Placental pericyte (primary cell): ENCODE measurements at places on chromosomes 4 and X. TPM values are rescaled to one million over a fixed set of nuclear protein-coding genes. Genes with fewer than 3 reads are reported as not detected.

The HAUS7 gene
- total RNA-seq, result 8.8 and 26.8 TPM in 2 replicates

The FAM47E gene
- not detected in 2 replicates for total RNA-seq

The EGF gene
- total RNA-seq, result 0.22 and 1.6 TPM in 2 replicates

The CDS1 gene
- under 0.01 TPM in 1 of 2 replicates, not detected in the other for total RNA-seq

The RPS6KA6 gene
- total RNA-seq, result under 0.01 and 1.9 TPM in 2 replicates

The PIGA gene
- total RNA-seq, result 12.7 and 17.5 TPM in 2 replicates

The CFI gene
- total RNA-seq, result 0.57 and 2.2 TPM in 2 replicates

The SSX4 gene
- total RNA-seq, result not detected in 2 replicates

The TRAPPC2 gene
- total RNA-seq, result 10.7 and 14.9 TPM in 2 replicates

The KCND1 gene
- total RNA-seq, result under 0.01 and 0.14 TPM in 2 replicates

The TMEM156 gene
- 2.2 and 3.7 TPM in 2 replicates for total RNA-seq

The F8A1 gene
- 5.3 and 10.5 TPM in 2 replicates for total RNA-seq

The TENT5D gene
- not detected in 2 replicates for total RNA-seq

The MSANTD1 gene
- total RNA-seq, result 0.66 and 0.72 TPM in 2 replicates

The TRO gene
- total RNA-seq, result 1.1 and 5.6 TPM in 2 replicates

The PITX2 gene
- 36.1 and 62.2 TPM in 2 replicates for total RNA-seq

The ARL9 gene
- total RNA-seq, result 0.22 and 0.57 TPM in 2 replicates

The LRCH2 gene
- total RNA-seq, result 7.4 and 13.1 TPM in 2 replicates

The PDCL2 gene
- total RNA-seq, result not detected in 2 replicates

The CENPVL2 gene
- total RNA-seq, result not detected in 2 replicates

The HSD17B11 gene
- 57.3 and 59.7 TPM in 2 replicates for total RNA-seq

The CAMK2D gene
- 54.1 and 60.4 TPM in 2 replicates for total RNA-seq

The FGFR3 gene
- 0.29 and 0.44 TPM in 2 replicates for total RNA-seq

The UGT2B15 gene
- not detected in 2 replicates for total RNA-seq

The CLDN2 gene
- 0.14 TPM in 1 of 2 replicates, not detected in the other for total RNA-seq

The HEPH gene
- total RNA-seq, result 0.22 and 0.72 TPM in 2 replicates

The XG gene
- 0.57 and 0.88 TPM in 2 replicates for total RNA-seq

The GAGE12J gene
- not detected in 2 replicates for total RNA-seq

The TSPAN6 gene
- total RNA-seq, result 23.4 and 25.8 TPM in 2 replicates

The TMEM271 gene
- not detected in 2 replicates for total RNA-seq

The GLUD2 gene
- total RNA-seq, result 1.1 and 1.7 TPM in 2 replicates

The TREX2 gene
- total RNA-seq, result 0.22 and 2.4 TPM in 2 replicates

The TRAM1L1 gene
- total RNA-seq, result 0.22 and 1.9 TPM in 2 replicates

The HMGB3 gene
- total RNA-seq, result 7.0 and 18.0 TPM in 2 replicates

The PRAF2 gene
- 14.0 and 15.2 TPM in 2 replicates for total RNA-seq

The SPANXN4 gene
- not detected in 2 replicates for total RNA-seq

The RAB39B gene
- 0.14 and 0.44 TPM in 2 replicates for total RNA-seq

The TSPAN7 gene
- not detected in 2 replicates for total RNA-seq

The NBDY gene
- 4.6 and 10.5 TPM in 2 replicates for total RNA-seq

The FREM3 gene
- under 0.01 TPM in 1 of 2 replicates, not detected in the other for total RNA-seq

The GCNA gene
- 1.7 and 2.8 TPM in 2 replicates for total RNA-seq

The SPANXD gene
- total RNA-seq, result not detected in 2 replicates

The P2RY4 gene
- 0.14 and 0.22 TPM in 2 replicates for total RNA-seq

The NKX3-2 gene
- total RNA-seq, result 0.22 and 0.29 TPM in 2 replicates

The CXCL10 gene
- 0.43 TPM in 1 of 2 replicates, not detected in the other for total RNA-seq

The GASK1B gene
- total RNA-seq, result 22.0 and 53.6 TPM in 2 replicates

The SLITRK4 gene
- 0.22 and 7.0 TPM in 2 replicates for total RNA-seq

The MAGEA4 gene
- total RNA-seq, result not detected in 2 replicates

The MGAT4D gene
- not detected in 2 replicates for total RNA-seq
